Activated CD4-positive, alpha-beta memory T cell treated with anti-CD3 and anti-CD28 coated beads for 36 hours (primary cell): ENCODE measurements at places on chromosomes 6 and 20. TPM values are rescaled to one million over a fixed set of nuclear protein-coding genes. Genes with fewer than 3 reads are reported as not detected.
A peak's percentile ranks its signal among the peaks of the same experiment; 100 is the strongest.

The PPIL4 gene
- 23.6 TPM for total RNA-seq

The MRAP2 gene
- total RNA-seq, result not detected

GRCh38 chr6:38453861-38454260, 185.9 kb downstream of the BTBD9 start:
- no peak for DNase-seq

DNA sequence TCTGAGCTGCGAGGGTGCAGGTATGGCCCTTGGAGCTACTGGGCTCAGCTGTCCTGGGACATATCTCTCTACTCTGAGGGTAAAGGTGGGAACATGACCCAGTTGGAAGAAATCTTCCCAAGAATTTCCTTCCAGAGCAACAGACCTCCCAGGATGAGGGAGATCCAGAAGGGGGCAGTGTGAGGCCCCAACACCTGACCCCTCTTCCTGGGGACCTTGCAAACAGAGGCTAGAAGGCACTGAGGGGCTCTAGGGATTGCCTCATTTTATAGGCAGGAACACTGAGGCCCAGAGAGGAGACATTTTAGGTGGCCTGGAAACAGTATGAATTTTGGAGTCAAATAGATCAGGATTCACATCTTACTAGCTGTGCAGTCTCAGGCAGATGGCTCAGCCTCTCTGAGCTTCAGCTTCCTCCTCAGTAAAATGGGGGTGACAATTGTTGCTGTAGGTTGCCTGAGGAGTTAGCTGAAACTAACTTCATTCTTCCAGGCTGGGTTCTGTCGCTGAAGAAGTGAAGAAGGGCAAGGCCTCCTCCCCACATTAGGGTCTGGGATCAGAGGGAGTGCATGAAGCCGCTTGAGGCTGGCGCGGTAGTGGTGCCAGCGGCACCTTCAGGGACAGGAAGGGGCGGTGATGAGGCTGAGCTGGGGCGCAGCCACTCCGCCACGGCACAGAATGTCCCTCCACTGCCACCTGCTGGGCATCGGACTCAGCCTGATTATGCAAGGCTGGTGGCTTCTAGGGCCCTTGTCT, 11.4 kb downstream of the KCNK17 start:
- DNase-seq, result peak; percentile 92

- DNase-seq, result no peak
Observed at GRCh38 chr20:33940666-33941065, 53.0 kb upstream of the RALY start.

- DNase-seq, result no peak
Observed at GRCh38 chr6:109595998-109596397, 95.0 kb downstream of the AK9 start.

GRCh38 chr20:49110767-49111694, 64.9 kb downstream of the CSE1L start:
- no peak for DNase-seq

The BMP7 gene
- not detected for total RNA-seq

The TCP11 gene
- total RNA-seq, result not detected

GRCh38 chr20:53827292-53828087, 233.9 kb upstream of the ZNF217 start:
- DNase-seq, result no peak

DNA sequence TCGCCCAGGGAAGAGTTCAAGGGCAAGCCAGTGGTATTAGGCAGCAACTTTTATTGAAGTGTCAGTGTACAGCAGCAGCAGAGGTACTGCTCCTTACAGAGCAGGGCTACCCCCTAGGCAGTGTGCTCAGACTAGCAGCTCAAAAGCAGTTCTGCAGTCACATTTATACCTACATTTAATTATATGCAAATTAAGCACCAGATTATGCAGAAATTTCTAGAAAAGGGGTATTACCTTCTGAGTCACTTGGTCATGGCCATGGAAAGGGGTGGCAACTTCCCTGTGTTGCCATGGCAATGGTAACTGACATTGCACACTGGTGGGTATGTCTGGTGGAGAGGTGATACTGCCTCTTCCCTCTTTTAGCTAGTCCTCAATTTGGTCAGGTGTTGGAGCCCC, 2.1 kb upstream of the ZKSCAN4 start:
- DNase-seq, result peak; percentile 43

DNA sequence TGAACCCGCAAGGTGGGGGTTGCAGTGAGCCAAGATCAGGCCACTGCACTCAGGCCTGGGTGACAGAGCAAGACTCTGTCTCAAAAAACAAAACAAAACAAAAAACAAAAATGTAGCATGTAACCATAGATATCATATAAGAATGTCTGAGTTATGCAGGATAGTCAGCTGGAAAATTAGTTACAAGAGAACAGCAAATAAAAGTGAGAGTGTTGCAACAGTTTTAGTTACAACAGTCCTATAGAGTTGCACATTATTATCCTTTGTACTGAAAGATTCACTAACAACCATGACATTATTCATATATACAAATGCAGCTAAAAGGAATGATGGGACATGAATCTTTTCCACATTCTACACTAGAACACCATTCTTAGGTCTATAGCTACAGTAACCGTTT, 16.4 kb downstream of the RNF24 start:
- DNase-seq, result no peak

DNA sequence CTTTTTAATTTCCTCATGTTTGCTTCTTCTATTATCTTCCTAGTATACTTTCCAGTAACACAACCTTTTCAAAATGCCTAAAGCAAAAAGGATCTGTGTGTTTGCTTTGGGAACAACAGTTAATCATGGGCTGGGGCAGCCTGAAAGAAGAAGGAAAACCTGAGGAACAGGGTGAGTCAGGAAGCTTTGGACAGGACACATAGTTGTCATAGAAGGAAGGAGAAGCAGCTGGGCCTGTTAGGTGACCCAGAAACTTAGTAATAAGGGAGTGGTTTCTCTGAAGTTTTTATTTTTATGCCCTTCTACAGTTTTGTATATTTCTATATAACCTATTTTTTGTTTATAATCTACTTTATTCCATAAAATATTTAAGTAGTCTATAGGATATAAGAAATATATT, 61.4 kb downstream of the CD24 start:
- DNase-seq, result no peak

The FNDC11 gene
- 0.55 TPM for total RNA-seq
